ENCODE measurements at places on chromosomes 12 and 14.

DNA sequence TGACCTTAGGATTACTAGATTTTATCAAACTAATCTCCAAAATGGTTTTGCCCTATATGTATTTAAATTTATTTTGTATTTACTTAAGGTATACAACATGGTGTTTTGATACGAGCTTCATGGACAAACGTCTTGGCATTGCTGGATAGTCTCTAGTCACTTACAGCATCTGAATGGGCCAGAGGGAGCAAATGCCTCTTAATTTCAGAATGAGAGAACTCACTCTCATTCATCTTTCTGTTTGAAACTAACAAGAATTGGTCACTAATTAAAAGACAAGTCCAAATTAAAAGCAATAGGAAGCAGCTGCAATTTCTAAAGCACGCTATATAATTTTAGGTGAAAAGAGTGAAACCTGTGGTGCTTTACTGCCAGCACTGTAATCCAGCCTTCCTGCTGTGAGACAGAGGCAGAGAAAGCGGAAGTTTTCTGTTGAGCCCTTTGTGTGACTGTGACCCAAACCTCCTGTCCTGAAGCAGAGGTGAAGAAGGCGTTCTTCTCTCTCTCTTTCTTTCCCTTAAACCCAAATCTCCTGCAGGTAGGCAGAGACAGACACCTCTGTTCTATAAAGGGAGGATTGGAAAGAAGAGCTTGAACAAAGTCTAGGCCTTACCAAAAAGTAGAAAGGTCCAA is 184.6 kb upstream of the NAV3 start:
- H3K27me3 ChIP-seq: no peaks in the 10 kb centered on the region
- DNase-seq: no peak
- no peak overlapping the region for H3K27ac ChIP-seq
- no peaks in the 10 kb centered on the region for H3K36me3 ChIP-seq
- no peaks in the 10 kb centered on the region for H3K4me1 ChIP-seq
- H3K4me3 ChIP-seq: no peak overlapping the region

GRCh38 chr12:2095878-2096277 is 43.1 kb downstream of the CACNA1C start:
- H3K4me1 ChIP-seq: peaks cover 15% of the 10 kb centered on the region
- H3K27me3 ChIP-seq: no peaks in the 10 kb centered on the region
- no peak overlapping the region for H3K4me3 ChIP-seq
- H3K27ac ChIP-seq: peak overlapping the region; percentile 17
- DNase-seq: peak; percentile 10
- no peaks in the 10 kb centered on the region for H3K36me3 ChIP-seq

- no peak overlapping the region for H3K27ac ChIP-seq
- no peak for DNase-seq
- H3K4me3 ChIP-seq: no peak overlapping the region
Measured at GRCh38 chr14:23579311-23579630, 681 bp upstream of the JPH4 start.

DNA sequence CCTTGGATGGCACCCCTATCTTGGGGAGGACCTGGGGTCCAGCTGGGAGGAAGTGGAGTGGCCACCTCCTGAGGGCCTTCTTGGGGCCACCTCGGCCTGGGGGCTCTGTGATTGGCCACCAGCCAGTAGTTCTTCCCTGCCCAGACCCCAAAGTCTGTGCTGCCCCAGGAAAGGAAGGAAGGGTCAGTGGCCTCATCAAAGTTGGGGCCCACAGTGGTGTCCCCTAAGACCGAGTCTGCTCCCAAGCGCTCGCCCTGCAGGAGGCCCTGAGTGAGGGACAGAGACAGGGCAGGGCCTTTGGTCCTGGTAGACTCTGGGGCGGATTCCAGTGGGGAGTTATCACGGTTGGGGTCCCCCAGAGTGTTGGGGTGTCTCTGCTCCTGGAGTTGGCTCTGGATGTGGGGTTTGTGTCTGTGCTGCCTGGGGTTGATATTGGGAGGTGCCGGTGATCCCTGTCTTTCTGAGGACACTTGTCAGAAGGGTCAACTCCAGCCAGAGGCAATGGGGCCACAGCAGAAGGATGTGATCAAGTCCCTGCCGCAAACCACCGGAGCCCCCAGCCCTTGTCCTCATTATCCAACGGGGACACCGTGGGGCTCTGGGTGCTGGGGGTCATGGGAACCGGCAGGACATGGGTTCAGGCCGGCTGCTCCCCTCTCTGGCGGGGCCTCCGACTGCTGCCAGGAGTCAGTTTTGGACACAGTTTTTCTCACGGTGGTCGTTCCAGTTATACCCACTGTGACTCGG is 364.3 kb downstream of the TMEM121 start:
- no peaks in the 10 kb centered on the region for H3K4me1 ChIP-seq
- H3K4me3 ChIP-seq: no peak overlapping the region
- H3K27ac ChIP-seq: no peak overlapping the region
- H3K27me3 ChIP-seq: no peaks in the 10 kb centered on the region
- DNase-seq: no peak
- no peaks in the 10 kb centered on the region for H3K36me3 ChIP-seq

DNA sequence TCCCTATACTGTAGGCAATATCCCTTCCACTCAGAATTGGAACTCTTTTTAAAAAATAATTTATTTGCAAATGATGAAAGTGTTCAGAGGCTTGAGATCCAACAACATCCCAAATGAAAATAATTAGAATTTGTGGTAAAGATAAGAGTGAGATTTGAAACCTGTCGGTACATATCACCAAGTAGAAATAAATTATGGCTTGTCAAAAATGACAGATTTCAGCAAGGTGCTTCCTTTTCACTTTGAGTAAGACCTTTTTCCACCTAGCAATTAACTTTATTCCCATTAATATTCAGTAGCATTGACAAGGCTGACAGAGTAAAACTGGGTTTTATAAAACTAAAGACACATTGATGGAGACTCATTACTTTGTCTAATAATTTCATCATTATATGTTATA is 107.7 kb upstream of the PRKD1 start:
- no peak overlapping the region for H3K4me3 ChIP-seq
- no peak overlapping the region for H3K27ac ChIP-seq
- no peaks in the 10 kb centered on the region for H3K36me3 ChIP-seq
- H3K27me3 ChIP-seq: no peaks in the 10 kb centered on the region
- no peak for DNase-seq

- H3K27ac ChIP-seq: no peak overlapping the region
- no peaks in the 10 kb centered on the region for H3K36me3 ChIP-seq
- H3K4me1 ChIP-seq: no peaks in the 10 kb centered on the region
- H3K4me3 ChIP-seq: no peak overlapping the region
- peak; percentile 50 for DNase-seq
Measured at GRCh38 chr14:23727566-23728335, 91.6 kb downstream of the DHRS2 start.

DNA sequence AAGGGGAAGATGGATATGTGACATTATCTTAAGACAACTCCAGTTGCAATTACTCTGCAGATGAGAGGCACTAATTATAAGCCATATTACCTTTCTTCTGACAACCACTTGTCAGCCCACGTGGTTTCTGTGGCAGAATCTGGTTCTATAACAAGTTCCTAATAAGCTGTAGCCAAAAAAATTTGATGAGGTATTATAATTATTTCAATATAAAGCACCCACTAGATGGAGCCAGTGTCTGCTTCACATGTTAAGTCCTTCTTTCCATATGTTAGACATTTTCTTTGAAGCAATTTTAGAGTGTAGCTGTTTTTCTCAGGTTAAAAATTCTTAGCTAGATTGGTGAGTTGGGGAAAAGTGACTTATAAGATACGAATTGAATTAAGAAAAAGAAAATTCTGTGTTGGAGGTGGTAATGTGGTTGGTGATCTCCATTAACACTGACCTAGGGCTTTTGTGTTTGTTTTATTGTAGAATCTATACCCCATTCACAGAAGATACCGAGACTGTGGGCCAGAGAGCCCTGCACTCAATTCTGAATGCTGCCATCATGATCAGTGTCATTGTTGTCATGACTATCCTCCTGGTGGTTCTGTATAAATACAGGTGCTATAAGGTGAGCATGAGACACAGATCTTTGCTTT is 36.9 kb downstream of the PSEN1 start:
- H3K27me3 ChIP-seq: no peaks in the 10 kb centered on the region
- H3K4me1 ChIP-seq: no peaks in the 10 kb centered on the region

DNA sequence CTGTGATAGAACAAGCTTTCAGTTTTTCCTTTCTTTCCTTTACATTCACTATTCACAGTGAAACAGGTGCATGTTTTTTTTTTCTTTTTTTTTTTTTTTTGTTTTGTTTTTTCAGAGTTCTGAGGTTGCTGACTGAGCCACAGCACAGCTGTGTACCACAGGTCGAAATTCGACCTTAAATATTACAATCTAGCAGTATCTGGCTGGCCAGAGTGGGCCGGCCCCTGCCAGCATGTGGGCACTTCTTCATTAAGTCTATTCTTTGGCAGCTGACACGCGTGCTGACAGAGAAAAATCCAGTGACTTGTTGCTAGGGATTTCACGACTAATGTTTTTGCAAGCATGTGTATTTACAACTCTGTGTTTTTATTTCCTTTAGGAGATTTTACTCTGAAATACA is 33.9 kb downstream of the FBXO33 start:
- no peak overlapping the region for H3K27ac ChIP-seq
- no peak for DNase-seq
- H3K4me3 ChIP-seq: no peak overlapping the region
- no peaks in the 10 kb centered on the region for H3K4me1 ChIP-seq
- H3K36me3 ChIP-seq: no peaks in the 10 kb centered on the region

DNA sequence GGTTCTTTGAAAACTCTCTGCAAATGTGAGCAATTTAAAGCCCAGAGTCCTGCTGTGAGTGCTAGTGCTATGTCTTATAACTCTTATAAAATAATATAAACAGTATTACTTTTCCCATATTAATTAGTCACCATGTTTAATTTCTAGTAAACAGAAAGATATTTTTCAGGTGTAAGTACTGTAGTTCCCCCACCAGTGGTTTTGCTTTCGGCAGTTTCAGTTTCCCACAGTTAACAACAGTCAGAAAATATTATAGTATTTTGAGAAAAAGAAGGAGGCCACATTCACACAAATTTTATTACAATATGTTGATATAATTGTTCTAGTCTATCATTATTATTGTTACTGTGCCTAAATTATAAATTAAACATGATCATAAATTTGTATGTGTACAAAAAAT is 800.5 kb downstream of the LRFN5 start:
- H3K4me3 ChIP-seq: no peak overlapping the region
- H3K36me3 ChIP-seq: no peaks in the 10 kb centered on the region
- no peaks in the 10 kb centered on the region for H3K4me1 ChIP-seq
- no peak overlapping the region for H3K27ac ChIP-seq
- DNase-seq: no peak
- no peaks in the 10 kb centered on the region for H3K27me3 ChIP-seq

DNA sequence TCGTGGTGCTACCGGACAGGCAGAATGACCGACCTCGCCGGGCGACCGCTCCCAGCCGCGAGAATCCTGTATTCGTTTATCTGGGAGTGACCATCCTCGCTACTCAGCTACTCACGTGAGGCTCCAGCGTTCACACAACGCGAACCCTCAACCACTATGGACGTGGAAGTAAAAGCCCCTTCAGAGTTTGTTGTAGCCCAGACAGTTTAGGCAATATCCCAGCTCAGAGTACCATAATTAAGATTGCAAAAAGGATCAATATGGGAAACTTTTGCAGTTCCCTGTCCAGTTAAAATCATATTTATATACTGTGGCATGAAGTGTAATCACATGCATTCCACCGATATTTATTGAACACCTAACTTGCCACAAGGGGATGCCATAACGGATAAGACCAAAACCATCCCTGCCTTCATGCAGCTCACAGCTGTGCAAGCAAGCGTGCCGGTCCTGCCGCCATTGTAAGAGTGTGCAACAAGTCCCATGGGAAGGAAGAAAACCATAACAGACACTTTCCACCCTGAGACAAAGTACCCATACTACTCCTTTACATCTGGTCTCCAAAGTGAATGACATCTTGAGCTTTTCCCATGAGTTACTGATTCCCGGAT is 938 bp upstream of the MAX start:
- peak overlapping the region; percentile 20 for H3K4me3 ChIP-seq
- no peaks in the 10 kb centered on the region for H3K4me1 ChIP-seq
- no peaks in the 10 kb centered on the region for H3K27me3 ChIP-seq
- H3K27ac ChIP-seq: peak overlapping the region; percentile 76
- H3K36me3 ChIP-seq: no peaks in the 10 kb centered on the region

- H3K36me3 ChIP-seq: no peaks in the 10 kb centered on the region
- no peak overlapping the region for H3K27ac ChIP-seq
- no peaks in the 10 kb centered on the region for H3K4me1 ChIP-seq
Measured at GRCh38 chr12:89309440-89309802, 42.9 kb downstream of the DUSP6 start.

DNA sequence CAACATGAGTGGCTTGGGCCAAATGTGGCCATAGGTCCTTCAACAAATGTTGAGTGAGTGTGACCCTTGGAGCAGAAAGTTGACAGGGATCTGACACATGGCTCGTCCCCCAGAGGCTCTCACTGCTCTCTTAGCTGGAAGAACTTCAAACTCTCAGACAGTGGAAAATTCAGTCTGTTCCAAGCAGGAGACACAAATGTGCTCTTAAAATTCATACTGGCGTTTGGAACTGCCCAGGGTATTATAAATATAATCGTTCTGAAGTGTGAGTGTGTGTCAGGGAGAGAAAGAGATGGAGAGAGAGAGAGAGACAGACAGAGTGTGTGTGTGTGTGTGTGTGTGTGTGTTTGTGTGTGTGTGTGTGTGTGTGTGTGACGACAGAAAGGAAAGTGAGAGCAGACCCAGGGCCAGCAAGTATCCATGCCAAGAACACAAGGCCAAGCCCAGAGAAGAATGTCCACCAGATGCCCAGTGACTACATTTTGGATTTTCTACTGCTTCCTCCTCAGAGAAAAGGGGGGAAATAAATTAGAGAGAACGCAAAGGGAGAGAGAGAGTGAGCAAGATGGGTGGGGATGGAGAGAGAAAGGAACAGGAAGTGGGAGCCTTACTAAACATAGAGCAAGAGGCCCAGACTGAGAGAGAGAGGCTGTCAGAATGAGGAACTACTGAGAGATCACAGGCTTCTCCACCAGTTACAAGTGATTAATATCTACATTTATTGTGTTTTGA is 193.6 kb upstream of the NUDT4 start:
- no peaks in the 10 kb centered on the region for H3K36me3 ChIP-seq
- H3K27ac ChIP-seq: peak overlapping the region; percentile 34
- no peak for DNase-seq
- H3K4me3 ChIP-seq: no peak overlapping the region
- H3K27me3 ChIP-seq: no peaks in the 10 kb centered on the region

DNA sequence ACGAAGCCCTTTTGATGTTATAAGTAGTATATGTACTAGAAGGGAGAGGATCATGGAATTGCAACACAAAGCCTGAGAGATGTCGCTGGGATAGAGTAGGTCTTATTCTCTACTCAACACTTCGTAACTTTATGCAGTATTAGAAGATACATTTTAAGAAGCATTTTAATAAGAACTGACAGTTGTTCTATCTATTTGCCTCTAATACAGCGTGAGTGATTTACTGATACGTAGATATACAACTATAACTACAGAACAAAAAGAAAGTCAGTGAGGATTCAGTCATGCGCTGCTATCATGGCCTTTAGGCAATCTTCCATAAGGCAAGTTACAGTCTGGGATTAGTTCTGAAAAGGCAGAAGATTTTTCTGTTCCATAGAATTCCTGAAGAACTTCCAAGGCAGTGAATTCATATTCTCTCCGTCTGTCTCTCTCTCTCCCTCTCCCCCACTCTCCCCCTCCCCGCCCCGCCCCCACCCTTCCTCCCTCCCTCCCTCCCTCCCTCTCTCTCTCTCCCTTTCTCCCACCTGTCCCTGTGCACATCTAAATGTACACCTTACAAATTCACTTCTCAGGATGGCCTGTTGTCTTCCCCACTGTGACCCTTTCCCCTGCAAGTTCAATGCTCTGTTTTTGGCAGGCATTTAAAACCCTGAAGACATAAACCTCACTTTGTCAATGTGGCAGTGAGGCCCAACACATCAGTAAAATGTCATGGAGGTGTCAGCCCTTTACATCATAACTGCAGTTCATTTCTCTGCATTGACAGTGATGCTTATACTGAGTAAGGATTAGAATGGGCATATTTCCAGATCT is 470.6 kb downstream of the EGLN3 start:
- no peak overlapping the region for H3K27ac ChIP-seq
- H3K36me3 ChIP-seq: no peaks in the 10 kb centered on the region
- DNase-seq: no peak
- no peaks in the 10 kb centered on the region for H3K4me1 ChIP-seq
